ENCODE measurements at places on chromosomes 5 and 9.

GRCh38 chr5:57504357-57504756 is 21.7 kb upstream of the ACTBL2 start:
- DNase-seq = no peak

DNA sequence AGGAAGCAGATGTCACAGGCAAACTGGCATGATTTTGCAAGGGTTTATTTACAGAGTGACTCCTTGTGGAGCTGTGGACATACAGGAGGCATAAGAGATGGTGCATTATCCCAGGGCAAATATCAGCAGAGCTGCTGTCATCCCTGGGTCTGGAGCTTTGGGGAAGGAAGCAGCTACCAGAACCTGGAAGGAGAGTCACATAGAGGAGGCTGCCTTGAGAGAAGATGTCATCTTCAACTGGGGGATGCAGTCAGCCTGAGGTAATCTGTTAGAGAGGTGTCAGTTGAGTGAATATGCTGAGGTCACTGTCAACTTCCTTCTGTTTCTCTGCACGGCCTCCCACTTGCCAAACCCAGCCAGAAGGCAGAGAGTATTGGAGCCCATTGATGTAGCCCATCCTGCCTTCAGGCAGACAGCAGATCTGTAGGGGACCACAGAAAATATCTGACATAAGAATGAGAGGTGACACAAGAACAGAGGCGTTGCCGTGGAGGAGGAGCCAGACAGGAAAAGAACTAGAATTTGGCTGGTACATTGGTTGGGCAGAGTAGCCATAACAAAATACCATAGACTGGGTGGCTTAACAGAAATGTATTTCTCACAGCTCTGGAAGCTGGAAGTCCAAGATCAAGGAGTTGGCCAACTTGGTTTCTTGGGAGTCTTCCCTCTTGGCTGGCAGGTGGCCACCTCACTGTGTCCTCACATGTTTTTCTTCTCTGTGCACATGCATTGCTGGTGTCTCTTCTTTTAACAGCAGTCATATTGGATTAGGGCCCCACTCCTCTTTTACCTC is 102.8 kb downstream of the SNX18 start:
- no peak for DNase-seq

GRCh38 chr9:28456861-28457260 is 883.6 kb upstream of the C9orf72 start:
- no peak for DNase-seq

GRCh38 chr5:68766952-68767464 is 326.8 kb upstream of the SLC30A5 start:
- no peak for DNase-seq

GRCh38 chr9:135857843-135858242 is 49.5 kb downstream of the CAMSAP1 start:
- DNase-seq = no peak

GRCh38 chr9:26375448-26375847 is 517.2 kb downstream of the CAAP1 start:
- no peak for DNase-seq

DNA sequence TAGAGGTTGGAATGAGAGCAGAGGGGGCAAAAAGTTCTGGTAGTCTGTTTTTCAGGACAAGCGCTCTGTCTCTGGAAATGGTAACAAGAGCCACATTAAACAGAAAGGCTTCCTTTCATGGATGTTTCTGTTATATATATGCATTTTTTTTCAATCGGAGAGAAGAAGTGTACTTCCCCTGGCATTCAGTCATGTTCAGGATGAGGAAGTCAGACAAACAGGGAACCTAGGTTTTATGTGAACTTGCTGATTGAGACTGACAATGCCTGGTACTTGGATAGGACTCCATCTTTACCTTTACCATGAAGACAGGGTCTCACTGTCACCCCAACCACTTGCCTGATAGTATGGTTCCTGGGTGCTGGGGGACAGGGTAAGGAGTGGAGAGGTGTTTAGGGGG is 30.1 kb upstream of the ZBED3 start:
- peak; percentile 3 for DNase-seq

DNA sequence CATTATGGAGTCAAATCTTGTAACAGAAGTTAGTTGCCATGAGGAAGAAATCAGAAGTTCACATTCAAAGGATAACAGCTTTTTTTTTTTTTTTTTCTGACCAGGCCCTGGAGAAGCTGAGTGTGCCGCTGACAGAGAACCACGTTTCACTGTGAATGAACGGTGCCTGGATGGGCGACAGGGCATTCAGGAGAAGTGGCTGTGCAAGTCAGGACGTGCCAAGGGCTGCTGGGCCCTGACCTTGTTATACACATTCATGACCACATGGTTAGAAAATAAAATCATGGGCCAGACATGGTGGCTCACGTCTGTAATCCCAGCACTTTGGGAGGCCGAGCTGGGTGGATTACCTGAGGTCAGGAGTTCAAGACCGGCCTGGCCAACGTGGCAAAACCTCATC is 91.6 kb downstream of the ANKH start:
- DNase-seq = no peak

- no peak for DNase-seq
Measured at GRCh38 chr5:123450114-123450513, 26.9 kb upstream of the CEP120 start.

- peak; percentile 30 for DNase-seq
Measured at GRCh38 chr9:112361601-112362000, 18.3 kb upstream of the HSDL2 start.

- no peak for DNase-seq
Measured at GRCh38 chr9:22175972-22176545, 167.0 kb upstream of the CDKN2B start.

DNA sequence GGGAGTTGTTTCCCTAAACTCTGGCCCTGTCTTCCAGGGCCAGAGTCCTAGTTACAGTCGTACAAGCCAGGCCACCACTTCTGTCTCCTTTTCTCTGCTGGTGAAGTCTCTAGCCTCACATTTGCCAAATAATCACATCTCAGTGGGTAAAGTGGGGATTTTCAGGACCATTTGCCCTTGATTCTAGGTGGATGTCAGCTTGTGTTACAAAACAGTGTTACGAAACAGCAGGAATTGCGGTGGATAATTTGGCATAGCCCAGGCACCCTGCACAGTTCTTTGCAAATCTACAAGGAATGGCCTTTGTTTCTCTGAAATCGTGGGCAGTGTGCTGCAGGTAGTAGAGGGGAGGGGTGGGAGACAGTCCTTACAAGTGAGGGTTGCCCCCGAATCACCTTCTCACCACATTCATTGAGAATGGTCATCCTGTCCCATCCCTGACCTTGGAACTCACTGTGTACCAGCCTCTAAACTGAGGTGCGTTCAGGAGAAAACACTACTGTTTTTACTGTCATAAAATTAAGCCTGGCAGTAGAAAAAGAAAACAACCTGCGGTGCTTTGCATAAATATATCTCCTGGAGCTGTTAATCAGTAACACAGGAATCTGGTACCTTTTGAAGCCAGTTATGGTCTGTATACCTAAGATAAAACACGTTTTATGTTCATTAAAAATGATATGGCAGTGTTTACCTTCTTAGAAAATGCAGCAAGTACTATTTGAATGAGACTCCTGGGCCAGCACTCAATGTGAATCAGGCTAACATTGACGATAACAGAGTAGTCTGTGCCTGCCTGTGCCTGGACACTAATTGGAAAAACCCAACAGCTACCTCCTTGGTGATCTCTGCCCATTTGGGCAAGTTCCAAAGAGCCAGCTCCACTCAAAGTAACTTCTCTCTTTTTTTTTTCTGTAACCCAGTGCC is 44.3 kb downstream of the CYSTM1 start:
- DNase-seq = no peak

DNA sequence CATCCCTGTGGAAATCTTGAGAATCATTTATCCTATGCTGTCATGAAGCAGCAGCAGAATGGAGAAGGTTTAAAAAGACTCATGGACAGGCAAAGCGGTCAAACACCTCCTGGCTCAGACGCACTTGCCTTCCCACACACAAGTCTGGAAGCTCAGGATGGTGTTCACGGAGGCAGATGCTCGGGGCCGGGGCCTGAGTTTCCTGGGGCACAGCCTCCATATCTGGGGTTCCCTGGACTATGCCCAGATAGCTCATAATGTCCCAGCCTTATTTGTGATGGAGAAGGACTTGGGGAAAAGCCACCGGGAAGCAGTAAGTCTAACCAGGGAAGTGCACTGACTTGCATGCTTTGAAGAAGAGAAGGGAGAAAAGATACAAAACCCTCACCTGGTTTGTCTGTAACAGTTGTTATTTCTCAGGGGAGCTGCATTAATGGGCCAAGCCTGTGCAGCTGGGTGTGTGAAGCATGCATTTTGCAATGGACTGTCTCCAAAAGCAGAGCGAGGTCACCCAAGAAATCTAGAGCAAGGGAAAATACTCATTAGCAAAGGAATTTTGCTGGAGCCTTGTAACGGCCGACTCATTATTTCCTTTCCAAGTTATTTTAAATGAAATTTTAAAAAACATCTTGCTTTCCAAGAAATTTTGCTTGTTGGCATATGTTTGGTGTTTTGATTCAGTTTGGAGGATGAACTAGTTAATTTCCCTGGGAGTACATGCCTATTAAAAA is 3.4 kb downstream of the S1PR3 start:
- DNase-seq = no peak

GRCh38 chr5:155080721-155081120 is 67.2 kb downstream of the KIF4B start:
- no peak for DNase-seq

DNA sequence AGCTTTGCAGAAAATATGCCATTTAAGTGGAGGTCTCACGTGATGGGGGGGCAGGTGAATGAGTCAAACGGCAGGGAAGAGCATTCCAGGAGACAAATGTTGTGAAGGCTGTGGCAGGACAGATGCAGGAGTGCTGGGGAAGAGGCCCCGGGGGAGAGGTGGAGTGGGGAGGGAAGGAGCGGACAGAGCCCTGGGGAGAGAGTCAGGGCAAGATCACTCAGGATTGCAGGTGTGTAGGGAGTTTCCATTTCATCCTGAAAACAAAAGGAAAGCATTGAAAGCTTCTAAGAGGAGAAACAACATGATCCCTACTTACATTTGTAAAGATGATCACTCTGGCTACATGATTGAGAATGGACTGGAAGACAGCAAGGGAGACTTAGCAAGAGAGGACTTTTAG is 323.3 kb downstream of the ASTN2 start:
- DNase-seq = no peak

DNA sequence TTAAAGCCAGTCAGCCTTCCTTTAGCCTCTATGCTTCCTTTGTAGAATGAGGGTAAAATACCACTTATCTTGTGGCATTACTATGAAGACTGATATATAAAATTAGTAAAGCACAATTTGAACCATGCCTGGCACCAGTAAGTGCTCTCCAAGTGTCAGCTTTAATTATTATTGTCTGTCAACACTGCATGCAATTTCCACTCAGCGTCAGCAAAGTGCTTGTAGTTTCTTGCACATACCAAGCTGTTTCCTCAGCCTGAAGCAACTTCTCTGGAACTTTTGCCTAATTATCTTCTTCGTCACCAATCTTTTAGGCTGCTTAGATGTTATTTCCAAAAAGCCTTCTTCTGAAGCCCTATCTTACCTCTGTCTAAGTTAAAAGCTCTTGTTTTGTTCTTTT is 177.3 kb downstream of the CDC42SE2 start:
- DNase-seq = no peak

DNA sequence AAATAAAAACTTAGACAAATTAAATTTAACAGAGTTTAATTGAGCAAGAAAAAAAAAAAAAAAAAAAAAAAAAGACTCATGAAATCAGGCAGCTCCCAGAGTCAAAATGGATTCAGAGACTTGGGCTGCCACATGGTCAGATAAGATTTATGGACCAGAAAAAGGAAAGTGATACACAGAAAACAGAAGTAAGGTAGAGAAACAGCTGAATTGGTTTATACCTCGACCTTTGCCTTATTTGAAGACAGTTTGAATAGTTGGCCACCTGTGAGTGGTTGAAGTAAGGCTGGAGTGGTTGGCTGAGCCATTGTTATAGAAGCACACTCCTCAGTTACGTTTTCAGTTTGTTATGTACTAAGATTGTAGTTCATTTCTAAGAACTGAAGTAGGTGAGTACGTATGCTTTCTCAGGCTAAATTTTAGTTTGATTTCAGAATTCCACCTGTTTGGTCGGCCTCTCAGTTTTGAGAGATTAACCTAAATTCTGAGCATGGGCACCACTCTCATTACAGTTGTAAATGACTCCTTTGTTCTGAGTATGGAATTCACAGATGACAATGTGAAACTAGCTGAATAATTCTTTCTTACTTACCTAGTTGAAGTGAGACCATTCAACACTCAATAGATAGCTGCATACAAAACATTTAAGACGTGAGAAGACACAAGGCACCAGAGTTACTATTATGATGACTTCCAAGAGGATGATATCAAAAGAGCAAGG is 149.0 kb downstream of the AOPEP start:
- no peak for DNase-seq

DNA sequence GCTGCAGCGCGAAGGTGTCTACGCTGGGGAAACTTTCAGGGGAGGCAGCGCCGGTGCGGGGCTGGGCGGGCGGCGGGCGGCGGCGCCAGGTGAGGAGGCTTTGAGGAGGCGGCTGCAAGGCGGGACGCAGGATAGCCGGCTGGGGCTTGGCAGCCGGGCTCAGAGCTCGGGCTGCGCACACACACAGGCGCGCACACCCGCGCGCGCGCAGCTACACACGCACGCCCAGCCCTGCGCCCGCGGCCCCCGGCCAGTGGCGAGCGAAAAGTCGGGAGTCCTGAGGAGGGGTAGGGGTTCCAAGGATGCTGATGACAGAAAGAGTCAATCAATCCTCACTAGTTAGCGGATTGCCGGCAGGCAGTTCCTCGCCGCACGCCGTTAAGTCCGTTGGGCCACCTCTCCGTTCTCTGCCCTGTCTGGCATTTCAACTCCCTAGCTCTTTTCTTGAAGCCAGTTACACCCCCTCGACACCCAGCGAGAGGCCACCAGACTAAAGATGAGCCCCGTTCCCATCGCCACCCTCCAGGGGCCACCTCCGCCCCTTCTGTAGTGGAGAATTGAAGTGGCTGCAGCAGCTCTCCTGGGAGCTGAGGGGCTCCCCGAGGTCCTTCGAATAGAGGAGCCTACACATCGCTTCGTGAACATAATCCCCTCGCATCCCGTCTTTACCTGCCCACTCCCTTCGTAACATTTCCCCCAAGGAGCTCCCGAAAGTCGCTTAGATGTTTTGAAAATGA is 1640.3 kb upstream of the C9orf72 start:
- DNase-seq = no peak

DNA sequence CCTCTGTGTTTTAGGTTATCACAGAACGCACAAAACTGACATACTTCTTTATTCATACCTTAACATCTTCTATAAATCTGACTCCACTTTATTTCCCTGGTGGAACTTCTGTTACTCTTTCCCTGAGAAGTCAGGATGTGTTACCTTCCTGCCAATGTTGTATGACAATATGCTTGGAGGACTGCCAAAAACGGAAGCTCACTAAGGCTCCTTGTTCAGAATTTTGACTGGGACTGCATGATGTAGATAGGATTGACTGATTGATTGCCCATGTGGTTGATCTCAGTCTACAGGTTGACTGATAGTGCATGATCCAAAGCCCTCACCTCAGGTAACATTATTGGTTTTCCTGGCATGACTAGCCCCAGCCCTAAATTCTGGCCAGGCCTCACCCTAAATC is 319.4 kb downstream of the TLR4 start:
- DNase-seq = no peak

DNA sequence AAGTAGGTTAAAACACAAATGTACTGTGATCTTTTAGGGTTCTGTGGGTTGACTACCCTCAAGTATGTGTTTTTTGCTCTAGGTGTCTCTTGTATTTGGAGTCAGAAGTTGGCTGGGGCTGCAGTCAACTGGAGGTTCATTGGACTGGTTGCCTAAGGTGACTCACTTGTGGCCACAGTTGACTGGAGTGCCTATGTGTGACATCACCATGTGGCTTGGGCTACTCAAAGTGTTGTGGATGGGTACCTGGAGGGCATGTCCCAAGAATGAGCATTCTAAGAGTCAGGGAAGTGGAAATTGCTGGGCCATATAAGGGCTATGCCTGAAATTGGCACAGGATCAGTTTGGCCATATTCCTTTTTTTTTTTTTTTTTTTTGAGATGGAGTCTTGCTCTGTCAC is 27.4 kb downstream of the SNX30 start:
- no peak for DNase-seq

All from hematopoietic multipotent progenitor cell (in vitro differentiated cells).